Daoy (cell line): ENCODE measurements at places on chromosomes 3 and 15. TPM values are rescaled to one million over a fixed set of nuclear protein-coding genes. Genes with fewer than 3 reads are reported as not detected.

The ONECUT1 gene
- 0.18 TPM in 1 of 2 replicates, not detected in the other for total RNA-seq

The WDR49 gene
- total RNA-seq: not detected in 2 replicates

The MAGEL2 gene
- 0.74 and 0.77 TPM in 2 replicates for total RNA-seq

The B3GNT5 gene
- total RNA-seq: 7.8 and 14.1 TPM in 2 replicates

The SHF gene
- 0.36 and 1.7 TPM in 2 replicates for total RNA-seq

The MAGI1 gene
- 7.1 and 8.0 TPM in 2 replicates for total RNA-seq

The LRRC34 gene
- 5.6 and 9.2 TPM in 2 replicates for total RNA-seq

The GNAI2 gene
- 139 and 163 TPM in 2 replicates for total RNA-seq

- DNase-seq: no peak
These were observed 926.6 kb downstream of the EPHA3 start for GRCh38 chr3:90034038-90034437.

- DNase-seq: peak; percentile 72
These were observed 51.8 kb downstream of the CMTM7 start for GRCh38 chr3:32443478-32443877.

- DNase-seq: peak; percentile 50
These were observed 26.3 kb downstream of the NGRN start for GRCh38 chr15:90291679-90292356.

- DNase-seq: peak; percentile 74
These were observed 28.5 kb upstream of the SLC7A14 start for GRCh38 chr3:170614214-170614966.

DNA sequence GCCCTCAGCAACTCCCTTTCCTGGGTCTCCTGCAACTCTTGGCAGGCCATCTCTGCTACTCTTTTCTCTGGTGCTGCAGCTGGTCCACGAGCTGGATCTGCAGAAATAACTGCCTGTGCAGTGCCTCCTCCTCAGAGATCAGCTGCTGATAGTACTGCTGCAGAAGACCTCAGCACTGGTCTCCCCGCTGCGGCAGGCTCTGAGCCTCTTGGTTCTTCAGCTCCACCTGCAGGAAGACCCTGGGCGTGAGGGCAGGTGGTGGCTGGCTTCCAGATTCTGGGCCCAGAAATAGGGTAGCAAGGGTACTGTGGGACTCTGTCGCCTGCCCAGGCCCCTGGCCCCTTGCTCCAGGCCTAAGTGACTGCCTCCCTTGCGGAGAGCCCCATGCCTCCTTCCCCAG lies 79.7 kb upstream of the C2CD4B start:
- no peak for DNase-seq

GRCh38 chr3:182436547-182436946 lies 356.8 kb upstream of the ATP11B start:
- DNase-seq: no peak

GRCh38 chr3:28053759-28054158 lies 187.7 kb upstream of the CMC1 start:
- DNase-seq: peak; percentile 26

DNA sequence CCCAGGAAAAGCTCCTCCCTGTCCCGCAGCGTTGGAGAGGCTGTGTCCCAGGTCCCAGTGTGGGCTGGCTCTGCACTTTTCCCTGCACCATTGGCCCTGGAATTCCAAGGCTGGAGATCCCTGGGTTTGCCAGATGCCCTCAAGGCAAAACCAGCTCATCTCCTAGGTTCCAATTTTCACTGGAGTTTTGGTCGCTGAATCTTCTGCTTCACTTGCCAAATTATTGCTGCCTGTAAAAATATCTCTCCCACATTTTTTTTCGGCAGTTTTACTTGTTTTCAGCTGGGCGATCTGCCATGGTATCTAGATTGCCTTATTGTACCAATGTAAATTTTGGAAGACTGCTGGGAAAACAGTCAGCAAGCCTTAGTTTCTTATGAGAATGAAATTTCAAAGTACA lies 150.9 kb upstream of the ATP10A start:
- DNase-seq: peak; percentile 43

DNA sequence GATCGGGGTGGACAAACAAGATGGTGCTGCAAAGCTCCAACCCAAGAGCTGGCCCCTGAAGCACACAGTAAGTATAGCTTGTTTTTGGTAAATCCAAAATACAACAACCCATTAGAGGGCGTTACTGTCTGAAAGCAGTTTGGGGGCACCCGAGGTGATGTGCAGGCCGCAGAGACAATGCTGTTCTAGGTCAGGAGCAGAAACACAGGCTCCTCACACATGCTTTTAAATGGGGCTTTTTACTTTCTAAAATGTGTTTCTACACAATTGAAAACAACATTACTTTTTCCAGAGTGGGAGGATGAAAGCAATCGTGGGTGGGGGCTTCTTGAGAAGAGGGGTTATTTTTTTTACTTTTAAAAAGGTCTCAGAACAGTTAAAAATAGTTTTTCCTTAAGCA lies 1029.3 kb upstream of the CFAP20DC start:
- DNase-seq: no peak

DNA sequence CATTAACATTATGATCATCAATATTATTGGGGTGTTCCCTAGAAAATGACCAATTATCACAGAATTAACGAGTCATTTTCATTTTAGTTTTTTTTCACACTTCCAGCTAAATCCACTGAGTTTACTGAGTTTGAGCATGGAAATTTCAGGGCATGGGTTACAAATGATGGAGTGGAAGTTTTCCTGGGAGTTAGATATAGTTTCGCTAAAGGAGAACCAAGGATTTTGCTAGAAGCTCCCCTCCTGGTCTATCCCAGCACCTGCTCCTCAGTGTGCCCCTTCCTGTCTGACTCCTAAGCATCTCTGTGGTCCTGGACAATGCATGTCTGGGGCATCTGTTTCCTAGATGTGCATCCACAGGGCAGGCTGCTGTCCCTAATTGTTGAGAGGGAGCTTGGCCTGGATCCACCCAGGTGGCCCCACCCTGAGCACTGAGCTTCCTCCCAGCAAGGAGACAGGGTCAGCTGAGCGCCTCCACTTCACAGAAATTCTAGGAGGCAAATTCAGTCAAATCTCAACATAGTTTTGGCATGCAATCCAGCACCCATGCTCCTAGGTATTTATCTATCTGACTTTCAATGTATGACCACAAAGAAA lies 102.3 kb upstream of the GOLGA6L6 start:
- no peak for DNase-seq

DNA sequence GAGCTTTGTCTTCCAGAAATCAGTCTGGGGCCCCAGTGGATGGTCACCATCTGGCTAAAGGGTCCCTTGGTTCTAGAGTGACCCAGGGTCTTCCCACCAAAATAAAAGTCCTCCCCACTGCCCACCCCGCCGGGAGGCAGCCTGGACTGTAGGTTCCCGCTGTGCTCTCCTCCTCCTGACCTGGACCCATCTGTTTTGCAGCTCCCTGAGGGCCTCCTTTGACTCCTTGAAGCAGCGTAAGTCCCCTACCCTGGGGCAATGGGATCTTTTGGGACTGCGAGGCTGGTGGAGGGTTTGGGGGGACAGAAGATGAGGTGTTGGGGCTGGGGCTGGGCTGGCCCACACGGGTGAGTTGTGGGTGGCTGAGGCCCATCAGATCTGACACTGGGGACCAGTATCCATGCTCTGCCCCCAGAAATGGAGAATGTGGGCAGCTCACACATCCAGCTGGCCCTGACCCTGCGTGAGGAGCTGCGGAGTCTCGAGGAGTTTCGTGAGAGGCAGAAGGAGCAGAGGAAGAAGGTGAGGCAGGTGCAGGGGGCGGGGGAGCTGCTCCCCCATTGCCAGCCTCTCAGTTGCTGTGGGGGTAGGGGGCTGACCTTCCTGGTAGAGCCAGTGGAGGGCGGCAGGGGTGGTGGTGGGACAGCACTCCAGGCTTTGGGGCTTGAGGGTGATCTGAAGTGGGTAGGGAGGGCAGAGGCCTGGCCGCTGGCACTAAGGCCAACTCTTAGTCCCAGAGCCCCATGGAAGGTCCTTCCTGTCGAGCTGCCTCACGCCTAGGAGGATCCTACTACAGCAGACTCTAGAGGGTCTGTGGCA lies 30.4 kb downstream of the PSTPIP1 start:
- no peak for DNase-seq

- no peak for DNase-seq
These were observed 28.2 kb downstream of the PIK3CB start for GRCh38 chr3:138806376-138807080.
